ENCODE measurements at places on chromosomes 7 and 10.

GRCh38 chr7:38632411-38632810 lies 1.2 kb upstream of the AMPH start:
- no peak for DNase-seq

- DNase-seq, result no peak
Observed at GRCh38 chr7:21886396-21886795, 59.3 kb downstream of the CDCA7L start.

DNA sequence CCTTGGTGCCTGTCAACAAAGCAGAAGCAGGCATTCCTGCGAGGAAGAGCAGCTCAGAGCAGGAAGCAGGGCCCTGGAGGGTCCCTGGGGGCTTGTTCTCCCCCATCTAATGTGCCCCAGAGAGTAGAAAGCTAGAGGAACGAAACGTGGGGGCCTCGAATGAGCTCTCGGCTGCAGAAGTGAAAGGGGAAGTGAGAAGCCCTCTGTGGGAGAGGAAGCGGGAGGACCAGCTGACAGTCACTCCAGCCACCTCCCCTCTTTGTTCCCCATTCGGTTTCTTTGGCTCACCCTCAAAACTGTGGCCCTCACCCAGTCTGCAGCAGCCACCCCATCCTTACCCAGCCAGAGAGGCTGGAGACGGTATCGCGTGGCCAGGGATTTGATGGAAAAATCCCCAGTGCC lies 25.0 kb downstream of the C10orf105 start:
- no peak for DNase-seq

DNA sequence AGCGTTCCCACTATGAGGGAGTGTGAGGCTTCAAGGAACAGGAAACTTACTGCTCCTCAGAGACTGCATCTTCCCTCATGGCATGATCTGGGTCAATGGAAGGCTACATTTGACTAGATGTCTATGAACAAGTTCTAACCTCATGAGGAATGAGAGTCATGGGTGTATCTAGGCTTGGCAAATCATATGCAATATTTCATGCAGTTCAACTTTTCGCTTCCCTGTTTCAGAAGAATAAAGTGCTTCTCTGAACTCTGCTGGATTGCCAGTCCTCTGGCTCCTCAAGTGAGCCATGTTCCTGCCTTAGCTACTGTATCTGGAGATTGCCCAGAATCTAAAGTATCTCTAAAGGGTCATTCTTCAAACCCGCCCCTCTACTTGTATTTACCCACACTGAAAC lies 54.3 kb upstream of the SEMA3A start:
- no peak for DNase-seq

GRCh38 chr10:14554491-14555205 lies 220.0 kb downstream of the FAM107B start:
- no peak for DNase-seq

DNA sequence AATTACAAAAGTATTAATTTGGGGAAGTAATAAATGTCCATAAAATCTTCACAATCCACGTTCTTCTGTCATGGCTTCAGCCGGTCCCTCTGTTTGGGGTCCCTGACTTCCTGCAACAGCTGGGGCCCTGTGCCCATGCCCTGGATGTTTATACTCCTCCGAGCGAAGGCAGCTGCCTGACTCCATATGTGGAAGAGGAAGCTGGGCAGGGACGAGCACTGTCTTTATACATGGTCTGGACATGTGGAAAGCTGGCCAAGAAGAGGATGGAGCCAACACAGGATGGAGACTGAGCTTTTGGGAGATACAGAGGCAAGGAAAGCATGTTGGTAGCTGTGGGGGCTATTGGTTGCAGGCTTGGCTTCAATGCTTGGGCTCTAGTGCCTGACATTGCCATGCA lies 116.5 kb upstream of the EFCAB10 start:
- DNase-seq, result no peak

DNA sequence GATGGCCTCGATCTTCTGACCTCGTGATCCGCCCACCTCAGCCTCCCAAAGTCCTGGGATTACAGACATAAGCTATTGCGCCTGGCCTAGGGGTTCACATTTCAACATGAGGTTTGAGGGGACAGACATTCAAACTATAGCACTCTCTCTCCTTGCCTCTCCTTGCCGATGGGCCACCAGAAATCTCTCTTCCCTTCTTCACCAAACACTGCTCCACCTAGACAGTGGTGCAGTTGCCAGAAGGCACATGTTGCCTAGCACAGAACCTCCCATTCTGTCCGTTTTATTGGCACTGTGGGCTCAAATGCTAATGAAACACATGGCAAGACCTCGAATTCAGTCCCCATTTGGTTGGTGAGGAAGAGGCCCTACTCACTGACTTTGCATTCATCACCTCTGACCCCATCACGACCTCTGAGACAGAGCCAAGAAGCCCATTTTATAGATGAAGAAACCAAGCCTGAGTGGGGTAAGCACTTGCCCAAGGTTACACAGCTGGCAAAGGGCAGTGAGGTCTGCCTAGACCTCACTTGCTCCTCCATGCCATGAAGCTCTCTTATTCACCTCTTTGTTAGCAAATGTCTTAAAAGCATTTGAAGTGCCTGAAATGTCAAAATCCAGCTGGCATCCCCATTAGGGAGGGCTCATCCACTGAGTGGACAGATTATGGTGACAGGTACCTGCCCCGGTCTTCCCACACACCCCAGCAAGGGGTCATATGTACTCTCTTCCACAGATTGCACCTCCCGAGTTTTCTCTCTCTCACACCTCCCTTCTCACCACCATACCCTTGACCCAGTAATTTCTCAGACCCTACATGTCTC lies 34.0 kb downstream of the GPRIN2 start:
- no peak for DNase-seq

GRCh38 chr10:6211671-6212635 lies 9.2 kb downstream of the PFKFB3 start:
- DNase-seq, result no peak

DNA sequence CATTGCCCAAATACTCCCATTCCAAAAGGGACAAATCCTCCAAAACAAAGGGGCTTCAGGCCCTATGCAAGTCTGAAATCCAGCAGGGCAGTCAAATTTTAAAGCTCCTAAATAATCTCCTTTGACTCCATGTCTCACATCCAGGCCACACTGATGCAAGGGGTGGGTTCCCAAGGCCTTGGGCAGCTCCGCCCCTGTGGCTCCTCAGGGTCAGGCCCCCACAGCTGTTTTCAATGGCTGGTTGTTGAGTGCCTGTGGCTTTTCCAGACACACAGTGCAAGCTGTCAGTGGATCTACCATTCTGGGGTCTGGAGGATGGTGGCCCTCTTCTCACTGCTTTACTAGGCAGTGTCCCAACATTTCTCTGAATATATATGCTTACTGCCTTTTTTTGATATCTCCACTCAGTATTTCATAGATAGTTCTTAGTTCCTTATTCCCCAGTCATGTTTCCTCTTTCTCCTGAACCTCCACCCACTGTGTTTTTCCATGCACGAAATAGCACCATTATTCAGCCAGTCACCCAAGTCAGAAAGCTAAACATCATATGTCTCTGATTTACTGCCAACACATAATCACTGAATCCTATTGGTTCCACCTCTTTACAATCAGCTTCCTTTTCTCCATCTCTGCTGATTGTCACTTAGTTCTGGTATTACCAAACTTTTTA lies 172.6 kb upstream of the CACNA2D1 start:
- no peak for DNase-seq

GRCh38 chr7:44111761-44112160 lies 7.6 kb downstream of the AEBP1 start:
- no peak for DNase-seq

DNA sequence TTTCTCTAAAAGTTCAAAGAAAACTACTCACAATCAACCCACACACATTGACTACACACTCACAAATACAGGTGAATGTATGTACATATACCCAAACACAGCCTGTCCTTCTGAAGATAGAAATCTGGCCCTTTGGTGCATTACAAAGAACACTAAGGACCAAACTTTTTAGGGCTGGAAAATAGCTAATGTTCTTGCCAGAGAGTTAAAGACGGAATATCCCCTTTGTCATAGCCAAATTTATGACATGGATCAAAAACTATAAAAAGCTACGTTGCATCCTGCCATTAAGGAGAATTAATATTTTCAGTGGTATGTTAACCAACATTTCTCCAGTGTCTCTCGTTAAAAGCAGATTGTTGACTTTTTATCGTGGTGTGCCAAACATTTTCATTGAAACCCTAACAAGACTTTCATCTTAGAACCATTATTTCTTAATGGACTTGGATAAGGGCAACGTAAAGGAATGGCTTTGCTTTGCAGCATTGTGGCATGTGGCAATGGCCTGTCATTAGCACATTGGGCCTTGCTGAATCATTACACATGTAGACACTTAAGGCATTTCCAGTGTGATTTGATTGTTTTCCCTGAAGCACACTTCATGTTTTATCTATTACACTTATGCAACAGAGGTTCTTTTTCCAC lies 150.9 kb upstream of the MEOX2 start:
- DNase-seq, result no peak

DNA sequence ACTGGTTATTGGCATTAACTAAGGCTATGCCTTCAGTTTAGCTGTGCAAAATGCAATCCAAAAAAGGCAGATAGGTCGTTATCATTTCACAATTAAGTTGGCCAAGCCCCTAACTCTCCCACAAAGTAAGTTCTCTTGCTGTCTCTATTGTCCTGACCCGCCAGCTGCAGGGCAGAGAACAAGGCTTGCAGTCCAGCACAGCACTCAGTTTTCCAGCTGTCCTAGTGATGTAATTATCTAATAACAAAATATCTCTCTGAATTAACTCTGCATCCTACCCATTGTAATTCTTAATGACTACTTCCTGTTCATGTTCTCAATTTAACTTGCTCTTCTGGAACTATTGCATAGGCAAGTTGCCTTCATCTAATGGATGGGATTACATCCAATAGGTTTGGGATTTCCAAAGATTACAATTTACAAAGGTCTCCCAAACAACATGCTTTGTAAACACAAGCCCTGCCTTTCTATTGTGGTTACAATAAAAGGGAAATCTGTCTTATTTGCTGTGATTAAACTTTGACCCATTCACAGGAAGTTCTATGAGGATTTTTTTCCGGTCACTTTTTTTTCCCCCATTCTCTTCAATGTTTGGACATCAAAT lies 55.2 kb downstream of the CDK6 start:
- DNase-seq, result no peak

DNA sequence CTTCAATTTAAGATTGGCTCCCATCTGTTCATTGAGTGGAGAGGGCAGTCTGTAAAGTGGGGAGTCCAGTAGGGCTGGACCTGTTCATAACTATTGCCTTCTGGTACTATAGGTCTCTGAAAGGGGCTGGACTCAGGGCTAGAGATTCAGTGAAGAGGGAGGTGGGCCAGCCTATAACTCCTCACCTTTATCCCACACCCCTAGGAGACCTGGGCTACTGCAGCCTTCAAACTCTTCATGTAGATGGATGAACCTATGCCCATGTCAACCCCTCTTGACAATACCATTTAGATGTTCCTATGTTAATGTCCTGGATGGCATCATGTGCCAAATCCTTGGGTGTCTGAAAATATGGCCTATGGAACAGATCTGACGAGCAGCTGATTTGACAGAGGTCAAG lies 22.0 kb downstream of the MBL2 start:
- DNase-seq, result no peak

- no peak for DNase-seq
Observed at GRCh38 chr7:29035044-29035740, 77.1 kb upstream of the TRIL start.

- no peak for DNase-seq
Observed at GRCh38 chr7:105648561-105649401, 67.5 kb upstream of the EFCAB10 start.

- DNase-seq, result no peak
Observed at GRCh38 chr7:149854611-149855360, 16.6 kb downstream of the ZNF862 start.

DNA sequence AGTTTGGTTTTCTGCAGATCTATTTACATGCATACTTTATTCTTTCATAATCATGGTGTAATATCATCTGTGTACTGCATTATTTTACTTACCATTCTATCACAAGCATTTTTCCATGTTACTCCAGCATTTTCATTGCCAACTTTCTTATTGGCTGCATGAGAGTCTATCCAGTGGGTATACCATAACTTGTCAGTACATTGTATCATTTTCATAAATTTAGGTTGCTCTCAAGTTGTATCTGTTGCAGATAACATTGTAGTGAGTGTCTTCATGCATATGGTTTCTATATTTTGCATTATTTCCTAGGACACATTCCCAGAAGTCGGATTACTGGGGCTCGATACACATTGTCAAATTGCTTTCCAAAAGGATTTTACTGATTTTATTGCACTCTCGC lies 87.2 kb upstream of the INSYN2A start:
- no peak for DNase-seq

GRCh38 chr10:106078895-106079576 lies 1085.5 kb downstream of the SORCS1 start:
- no peak for DNase-seq

- no peak for DNase-seq
Observed at GRCh38 chr10:13728898-13729535, 142.3 kb downstream of the PRPF18 start.

- no peak for DNase-seq
Observed at GRCh38 chr7:150866932-150867564, 14.7 kb downstream of the AOC1 start.

DNA sequence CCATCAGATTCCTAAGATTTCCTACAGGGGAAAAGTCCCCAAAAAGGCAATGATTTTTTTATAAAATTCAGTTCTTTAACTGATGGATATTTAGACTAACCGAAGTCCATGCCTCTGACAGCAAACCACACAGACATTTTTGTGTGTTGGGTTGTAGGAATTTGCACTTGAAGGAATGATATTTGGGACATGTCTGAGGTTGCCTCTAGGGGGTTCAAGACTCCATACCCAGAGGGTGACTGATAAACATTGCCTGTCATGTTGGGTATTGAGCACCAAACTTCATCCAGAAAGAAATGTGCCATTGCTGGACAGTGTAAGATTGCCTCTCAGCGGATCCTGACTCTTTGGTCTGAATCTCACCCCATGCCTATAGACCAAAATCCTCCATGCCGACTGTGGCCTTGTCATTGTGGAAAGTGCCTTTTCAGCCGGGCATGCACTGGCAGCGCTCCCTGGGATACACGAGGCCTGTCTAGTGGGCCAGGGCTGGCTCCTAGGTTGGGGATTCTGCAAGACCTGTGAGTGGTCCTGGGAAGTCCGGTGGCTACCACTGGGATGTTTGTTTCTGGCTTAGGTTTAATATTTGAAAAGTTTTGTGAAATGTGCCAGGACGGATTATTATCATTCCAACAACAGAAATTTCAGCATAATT lies 252.9 kb downstream of the WDR37 start:
- no peak for DNase-seq

- no peak for DNase-seq
Observed at GRCh38 chr10:62912086-62912485, 95.9 kb upstream of the EGR2 start.

- DNase-seq, result no peak
Observed at GRCh38 chr7:155533120-155533826, 13.1 kb downstream of the CNPY1 start.

Measured in stimulated activated CD8-positive, alpha-beta memory T cell treated with anti-CD3 and anti-CD28 coated beads, Interleukin-15, amount 100 ng/mL, for 4 hours (primary cell).